Activated CD4-positive, alpha-beta T cell treated with anti-CD3 and anti-CD28 coated beads for 4 hours (primary cell): ENCODE measurements at places on chromosomes 7 and 10.
A peak's percentile ranks its signal among the peaks of the same experiment; 100 is the strongest.

DNA sequence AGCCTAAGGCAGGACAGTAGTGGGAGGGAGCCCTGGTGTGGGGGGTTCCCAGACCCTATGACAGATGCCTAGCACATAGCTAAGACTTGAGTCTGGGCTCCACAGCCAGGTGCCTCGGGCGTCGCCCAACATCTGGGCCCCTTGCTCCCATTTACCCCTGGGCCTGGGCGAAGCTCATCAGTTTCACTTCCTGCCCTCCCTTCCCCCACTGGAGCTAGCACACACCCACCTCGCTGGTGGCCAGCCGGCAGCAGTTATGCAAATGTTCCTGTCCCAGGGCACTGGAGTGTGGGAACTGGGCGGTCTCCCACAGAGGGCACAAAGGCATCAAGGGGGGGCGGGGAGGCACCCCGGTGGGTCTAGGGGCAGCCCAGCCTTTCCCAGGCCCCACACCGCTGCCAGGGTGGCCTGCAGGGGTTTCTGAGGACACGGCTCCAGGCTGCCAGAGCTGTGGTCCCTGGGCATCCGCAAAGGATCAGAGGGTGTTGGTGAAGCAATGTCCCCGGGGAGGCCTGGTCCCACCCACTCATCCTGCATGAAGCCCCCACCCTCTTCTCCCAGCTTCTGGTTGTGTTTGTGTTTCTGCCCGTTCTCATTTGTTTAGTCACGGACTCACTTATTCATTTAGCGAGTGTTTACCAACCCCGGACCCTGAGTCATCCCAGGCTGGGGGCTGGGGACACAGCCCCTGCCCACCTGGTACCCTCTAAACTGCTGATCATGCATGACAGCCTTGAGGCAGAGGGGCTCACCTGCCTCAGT is 20.4 kb downstream of the SH2B2 start:
- no peak for DNase-seq

GRCh38 chr7:816751-817671 is 15.3 kb upstream of the SUN1 start:
- peak; percentile 29 for DNase-seq

DNA sequence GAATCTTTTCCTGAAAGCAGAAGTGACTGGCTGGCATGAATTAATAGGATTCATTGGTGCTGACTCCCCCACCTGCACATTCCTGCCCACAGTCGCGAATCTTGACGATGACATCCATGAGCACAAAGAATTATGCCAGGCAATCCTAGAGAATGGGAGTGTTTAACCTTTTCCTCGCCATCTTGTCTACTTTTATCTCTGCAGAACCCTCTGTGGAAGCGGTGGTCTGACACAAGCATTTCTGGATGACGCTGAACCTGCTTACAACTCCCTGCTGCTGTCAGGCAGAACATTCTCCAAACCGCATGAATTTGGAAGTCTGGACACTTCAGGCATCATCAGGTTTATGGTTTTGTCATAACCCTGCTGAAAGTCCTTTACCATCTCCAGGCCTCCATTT is 36.5 kb downstream of the KLF6 start:
- DNase-seq: no peak

DNA sequence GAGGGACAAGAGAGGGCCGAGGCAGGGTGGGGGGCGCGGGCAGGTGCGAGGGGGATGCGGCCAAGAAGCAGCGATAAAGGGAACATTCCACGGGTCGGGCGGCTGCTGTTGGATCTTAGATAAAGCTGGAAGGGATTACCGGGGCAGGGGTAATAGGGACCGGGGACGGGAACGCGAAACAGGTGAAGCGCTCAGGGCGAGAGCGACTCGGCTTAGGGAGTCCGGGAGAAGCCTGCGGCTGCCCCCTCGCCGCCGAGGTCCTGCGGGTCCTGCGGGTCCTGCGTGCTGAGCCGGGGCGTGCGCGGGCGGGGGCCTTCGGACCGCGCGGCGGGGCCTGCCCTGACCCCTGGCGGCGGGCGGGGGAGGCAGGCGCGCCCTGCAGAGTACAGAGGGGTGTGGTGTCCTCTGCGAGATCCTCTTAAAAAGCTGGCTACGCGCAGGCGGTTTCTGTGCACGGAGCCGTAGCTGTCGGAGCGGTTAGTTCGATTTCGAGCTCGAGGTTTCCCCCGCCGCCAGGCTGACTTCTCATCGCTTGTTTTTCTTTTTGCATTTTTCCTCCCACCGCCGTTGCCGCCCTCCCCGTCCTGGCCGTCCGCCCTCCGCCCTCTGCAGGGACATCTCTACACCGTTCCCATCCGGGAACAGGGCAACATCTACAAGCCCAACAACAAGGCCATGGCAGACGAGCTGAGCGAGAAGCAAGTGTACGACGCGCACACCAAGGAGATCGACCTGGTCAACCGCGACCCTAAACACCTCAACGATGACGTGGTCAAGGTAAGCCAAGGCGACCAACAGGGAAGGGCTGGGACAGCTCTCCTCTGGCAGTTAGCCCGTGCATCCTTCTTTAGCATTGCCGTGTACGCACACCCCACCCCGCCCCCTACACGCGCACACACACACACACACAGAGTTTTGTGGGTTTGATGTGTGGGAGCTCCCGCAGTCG is 1.4 kb downstream of the CAV1 start:
- DNase-seq: peak; percentile 47

DNA sequence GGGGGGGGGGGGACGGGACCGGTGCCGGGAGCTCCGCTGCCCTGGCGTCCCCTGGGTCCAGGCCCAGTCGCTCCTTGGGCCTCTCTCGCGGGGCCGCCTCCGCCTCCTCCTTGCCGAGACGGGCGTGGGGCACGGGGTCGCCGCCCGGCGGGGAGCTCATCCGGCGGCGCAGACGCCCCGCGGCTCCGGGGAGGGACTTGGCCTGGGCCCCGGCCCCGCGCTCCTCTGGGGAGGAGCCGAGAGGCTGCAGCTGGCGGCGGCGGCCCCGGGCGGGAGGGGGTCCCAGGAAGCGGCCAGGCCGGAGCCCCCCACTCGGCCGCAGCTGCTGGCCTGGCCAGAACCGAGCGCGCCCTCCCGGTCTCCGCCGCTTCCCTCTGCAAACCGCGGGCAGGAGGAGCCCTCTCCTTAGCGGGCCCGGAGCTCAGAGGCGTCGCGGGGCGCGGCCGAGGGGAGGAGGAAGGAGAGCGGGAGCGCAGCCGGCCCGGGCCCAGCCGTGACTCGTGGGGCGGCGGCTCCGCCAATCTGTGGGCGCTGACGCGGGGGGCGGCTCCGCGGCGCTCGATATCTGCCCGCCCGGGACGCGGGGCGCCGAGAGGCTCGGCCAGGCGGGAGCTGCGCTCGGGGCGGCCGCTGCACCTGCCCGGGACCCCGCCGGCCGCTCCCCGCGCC is at the start of gene FAM20C:
FAM20C (plus strand) TSS at position 591 of the 669 bp plus-strand sequence. CDS start 629 bp downstream, outside the sequence.
- peak; percentile 26 for DNase-seq

DNA sequence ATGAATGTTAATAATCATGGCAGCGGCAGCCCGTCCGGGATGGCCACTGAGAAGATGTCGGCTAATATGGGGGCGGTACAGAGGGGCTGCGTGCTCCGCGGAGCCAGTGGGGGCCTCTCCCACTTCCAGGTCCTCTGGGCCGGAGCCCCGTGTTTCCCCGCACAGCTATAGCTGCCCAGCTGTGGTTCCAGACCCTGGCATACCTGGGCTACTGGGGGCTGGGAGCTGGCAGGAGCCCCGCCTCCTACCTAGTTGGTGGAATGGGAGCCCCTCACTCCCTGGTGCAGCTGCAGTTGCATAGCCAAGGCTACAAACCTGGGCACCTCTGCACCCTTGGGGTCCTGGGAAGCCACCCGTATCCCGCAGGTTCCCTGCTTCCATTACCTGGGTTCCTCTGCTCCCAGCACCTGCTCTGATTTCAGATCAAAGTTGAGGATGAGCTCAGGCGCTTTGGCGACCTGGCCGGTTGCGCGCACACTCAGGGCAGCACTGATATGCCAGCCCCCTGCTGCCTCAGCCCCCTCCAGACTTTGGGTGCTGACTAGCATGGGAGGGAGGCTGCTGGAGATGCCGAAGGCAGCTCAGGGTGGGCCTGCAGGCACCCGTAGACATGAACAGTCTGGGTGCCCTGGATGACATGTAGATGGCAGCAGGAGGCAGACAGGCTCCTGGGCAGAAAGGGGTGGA is 236.5 kb upstream of the SEMA3D start:
- DNase-seq: no peak

DNA sequence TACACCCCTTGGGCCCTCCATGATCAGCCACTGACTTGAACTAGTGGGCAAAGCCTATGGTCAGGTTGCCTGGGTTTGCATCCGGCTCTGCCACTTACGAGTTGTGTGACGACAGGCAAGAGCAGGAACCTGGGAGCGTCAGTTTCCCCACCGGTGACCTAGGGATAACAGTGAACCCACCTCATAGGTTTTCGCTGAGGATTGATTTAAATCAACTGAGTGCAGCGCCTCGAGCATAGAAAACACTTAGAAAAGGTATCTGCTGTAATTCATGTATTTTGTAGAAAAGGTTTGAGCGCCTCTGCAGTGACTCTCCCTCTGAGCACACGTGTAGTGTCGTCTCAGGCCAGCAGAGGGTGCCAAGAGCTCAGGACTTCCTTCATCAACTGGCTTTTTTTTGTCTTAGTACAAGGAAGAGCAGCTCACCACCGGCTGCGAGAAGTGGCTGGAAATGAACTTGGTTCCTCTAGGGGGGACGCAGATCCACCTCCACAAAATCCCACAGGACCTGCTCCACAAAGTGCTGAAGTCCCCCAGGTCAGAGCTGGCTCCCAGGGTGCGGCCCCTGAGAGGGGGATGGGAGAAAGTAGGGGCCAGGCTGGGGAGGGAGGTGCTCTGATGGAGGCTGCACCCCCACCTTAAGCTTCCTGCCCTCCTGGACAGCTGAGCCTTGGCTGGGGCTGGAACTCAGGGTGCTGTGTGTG is 27.7 kb downstream of the BTBD16 start:
- DNase-seq: peak; percentile 44

DNA sequence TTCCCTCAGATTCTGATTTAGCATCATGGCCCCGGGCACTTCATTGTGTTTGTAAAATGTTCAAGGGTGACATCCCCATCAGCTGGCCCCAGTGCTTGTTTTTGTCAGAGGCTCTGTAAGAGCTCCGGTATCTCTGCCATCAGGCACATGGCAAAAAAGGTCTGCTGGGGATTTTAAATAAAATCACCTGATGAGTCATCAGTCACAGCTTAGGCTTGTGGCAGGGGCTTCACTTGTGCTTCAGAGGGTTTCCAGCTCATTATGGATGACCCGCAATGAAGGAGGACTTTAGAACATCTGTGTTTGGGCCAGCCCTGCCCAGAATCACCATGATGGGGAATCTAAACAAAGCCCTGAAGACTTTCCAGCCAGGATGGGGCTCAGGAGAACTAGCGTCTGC is 259.9 kb downstream of the ZEB1 start:
- no peak for DNase-seq

GRCh38 chr7:134741907-134742635 is 37.4 kb upstream of the CALD1 start:
- no peak for DNase-seq

DNA sequence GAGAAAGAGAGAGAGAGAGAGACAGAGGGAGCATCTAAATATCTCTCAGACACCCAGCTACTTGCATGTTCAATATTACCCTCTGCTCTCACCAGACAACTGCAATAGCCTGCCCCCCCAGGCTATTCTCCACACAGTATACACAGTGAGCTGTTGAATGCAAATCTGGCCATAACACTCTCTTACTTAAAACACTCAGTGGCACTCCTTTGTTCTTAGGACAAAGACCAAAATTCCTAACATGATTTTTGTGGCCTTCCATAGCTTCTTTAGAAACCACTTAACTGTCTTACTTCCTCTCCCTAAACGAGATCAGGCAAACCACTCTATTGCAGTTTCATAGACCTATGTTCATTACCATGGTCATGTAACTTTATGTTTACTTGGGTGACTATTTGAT is 903.6 kb upstream of the AUTS2 start:
- DNase-seq: no peak

- peak; percentile 51 for DNase-seq
Observed at GRCh38 chr7:149773446-149774236, at the start of gene ZNF467. TSS of gene ZNF467 (minus strand) at chr7:149773588. CDS start at chr7:149771032, 2,556 bp downstream.

GRCh38 chr7:92135052-92135889 is 994 bp upstream of the CYP51A1 start:
- DNase-seq: peak; percentile 1

DNA sequence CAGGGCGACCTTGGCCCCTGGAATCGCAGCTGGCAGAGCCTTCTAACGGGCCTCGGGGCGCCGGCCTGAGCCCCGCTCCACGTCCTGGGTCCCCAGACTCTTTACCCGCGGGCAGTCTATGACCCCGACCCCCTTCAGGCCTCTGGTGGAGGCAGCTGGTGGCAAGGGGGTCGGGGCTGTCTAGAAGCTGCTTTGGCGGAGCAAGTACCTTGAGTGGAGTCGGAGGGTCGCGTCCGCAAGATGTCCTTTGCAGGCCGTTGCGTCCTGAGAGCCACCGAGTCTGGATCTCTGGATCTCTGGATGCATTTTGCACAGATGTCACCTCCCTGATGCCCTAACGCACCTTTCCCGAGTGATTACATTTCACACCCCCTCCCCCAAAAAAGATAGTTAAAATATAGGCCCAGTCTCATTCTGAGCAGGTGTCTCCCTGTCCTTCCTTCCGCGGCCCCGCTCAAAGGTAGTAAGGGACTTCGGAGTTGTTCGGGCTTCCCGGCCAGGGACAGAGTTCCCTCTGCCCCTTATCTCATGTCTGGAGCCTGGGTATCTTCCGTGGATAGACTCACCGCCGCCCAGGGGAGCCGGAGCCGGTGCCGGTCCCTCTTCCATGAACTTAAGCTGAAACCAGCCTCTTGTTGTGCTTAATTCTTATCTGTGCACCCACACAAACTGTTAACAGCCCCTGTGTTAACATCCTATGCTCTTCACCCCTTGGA is 457 bp downstream of the ACADSB start:
- peak; percentile 8 for DNase-seq

DNA sequence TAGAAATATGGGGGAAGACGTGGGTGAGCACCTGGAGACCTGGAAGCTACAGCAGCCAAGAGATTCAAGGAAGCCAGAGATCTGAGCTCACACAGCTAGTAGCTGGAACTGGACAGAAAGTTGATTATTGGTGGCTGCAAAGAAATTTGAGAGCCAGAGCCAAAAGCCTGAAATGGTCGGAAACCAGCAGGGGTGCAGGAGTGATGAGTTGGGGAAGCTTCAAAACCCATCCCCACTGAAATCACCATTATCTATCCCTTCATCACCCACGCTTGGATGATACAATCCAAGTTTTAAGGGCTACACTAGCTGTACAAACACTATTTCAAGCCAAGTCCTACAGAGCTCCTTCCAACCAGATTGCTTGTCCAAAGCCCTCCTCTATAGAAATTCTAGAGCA is 296.1 kb upstream of the NEBL start:
- no peak for DNase-seq

- DNase-seq: no peak
Observed at GRCh38 chr7:72490301-72490700, 78.2 kb upstream of the CALN1 start.

GRCh38 chr7:128161466-128162125 is 79.5 kb upstream of the LEP start:
- no peak for DNase-seq

GRCh38 chr10:11698691-11699549 is 43.3 kb upstream of the ECHDC3 start:
- DNase-seq: no peak

DNA sequence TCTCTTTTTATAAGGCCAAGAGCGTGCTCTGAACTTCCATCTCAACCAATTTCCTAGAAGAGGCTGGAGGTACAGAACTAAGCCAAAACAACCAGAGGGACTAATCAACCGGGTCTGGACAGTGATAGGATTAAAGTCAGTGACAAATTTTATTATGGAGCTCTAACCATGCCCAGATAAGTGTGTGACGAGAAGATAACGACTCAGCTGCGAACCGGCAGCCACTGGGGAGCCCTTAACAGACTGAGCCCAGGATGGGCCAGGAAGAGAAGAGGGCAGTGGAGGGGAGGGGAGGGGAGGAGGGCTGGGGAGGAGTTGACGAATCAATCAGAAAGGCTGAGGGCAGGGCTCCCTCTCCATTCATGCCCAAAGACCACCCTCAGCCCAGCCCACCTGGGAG is 119.9 kb downstream of the PLXNA4 start:
- DNase-seq: no peak
